ENCODE measurements at places on chromosomes 7 and 10. TPM values are rescaled to one million over a fixed set of nuclear protein-coding genes. Genes with fewer than 3 reads are reported as not detected.

DNA sequence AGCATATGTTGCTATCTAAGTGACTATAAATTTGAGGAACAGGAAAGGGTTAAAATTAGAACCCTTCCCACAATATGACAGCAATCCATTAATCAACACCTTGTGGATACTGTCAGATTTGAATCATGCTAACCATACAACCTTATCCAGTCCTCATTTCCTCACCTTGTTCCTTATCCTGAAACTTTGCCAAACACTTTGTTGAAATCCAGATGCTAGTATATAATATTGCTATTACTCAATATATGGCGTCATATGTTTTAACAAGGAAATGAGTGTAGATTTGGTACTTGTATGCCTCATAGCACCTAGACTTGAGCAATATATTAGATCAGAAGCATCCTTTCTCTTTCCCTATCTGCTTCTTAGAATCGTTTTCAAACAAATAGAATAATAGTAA lies 66.3 kb upstream of the SLC25A13 start:
- no peak for DNase-seq

DNA sequence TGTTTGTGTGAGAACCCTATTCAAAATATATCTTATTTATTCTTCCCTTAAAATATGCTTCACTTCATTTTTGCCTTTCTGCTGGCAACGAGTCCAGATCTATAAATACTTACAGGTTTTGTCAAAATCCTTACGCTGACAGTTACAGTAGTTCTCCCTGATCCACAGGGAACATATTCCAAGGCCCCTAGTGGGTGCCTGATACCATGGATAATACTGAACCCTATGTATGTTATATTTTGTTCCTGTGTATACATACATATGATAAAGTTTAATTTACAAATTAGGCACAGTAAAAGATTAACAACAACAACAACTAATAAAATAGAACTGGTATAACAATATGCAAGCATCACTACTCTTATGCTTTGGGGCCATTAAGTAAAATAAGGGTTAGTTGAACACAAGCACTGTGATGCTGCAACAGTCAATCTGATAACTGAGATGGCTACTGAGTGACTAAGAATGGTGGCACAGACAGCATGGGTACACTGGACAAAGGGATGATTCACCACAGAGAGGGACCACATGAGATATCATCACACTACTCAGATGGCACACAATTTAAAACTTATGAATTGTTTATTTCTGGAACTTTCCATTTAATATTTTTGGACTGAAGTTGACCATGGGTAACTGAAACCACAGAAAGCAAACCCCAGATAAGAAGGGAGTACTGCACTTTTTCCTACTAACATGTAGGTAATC lies 29.4 kb upstream of the PCGF5 start:
- DNase-seq: no peak

DNA sequence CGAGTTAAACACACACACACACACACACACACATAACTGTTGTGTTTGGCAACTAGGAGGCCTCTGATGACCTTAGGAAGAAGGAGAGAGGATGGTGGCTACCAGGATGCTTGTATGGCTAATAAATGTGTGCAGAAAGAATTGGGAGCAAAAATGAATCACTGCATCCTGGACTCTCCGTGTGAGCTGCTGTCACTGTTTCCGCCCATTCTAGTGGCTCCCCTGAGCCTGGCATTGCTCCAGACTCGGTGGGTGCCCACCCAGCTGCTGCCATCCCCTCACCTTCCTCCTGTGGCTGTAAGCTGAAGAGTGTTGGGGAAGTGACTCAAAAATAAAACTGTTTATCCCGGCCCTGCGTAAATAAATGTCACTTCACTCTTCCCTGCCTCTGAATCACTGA lies 149.5 kb upstream of the MINDY3 start:
- no peak for DNase-seq

DNA sequence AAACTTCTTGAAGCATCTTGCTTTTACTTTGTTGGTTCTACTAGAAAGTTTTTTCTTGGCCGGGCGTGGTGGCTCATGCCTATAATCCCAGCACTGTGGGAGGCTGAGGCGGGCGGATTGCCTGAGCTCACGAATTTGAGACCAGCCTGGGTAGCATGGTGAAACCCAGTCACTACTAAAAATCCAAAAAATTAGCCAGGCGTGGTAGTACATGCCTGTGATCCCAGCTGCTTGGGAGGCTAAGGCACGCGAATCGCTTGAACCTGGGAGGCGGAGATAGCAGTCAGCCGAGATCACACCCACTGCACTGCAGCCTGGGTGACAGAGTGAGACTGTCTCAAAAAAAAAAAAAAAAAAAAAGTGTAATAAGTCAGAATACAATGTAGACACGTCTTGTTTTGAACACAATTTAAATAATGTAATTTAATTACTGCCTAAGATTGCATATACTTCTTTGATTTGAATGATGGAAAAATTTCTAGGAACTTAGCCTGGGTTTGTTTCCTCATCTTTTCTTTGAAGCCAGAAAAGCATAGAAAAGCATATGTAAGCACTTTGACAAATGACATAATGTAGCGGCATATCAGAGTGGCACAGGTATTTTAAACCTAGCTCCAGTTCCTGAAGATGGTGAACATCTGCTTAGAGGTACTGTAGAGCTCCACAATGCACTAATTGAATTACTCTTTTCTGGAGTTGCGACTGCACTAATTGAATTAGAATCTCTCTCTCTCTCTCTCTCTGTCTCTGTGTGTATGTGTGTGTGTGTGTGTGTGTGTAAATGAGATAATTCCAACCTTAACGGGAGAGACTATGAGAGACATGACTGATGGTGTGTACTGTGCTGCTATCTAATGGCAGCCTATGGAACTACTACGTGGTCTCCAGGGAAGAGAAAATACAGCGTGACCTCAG lies 87.8 kb downstream of the BTRC start:
- peak; percentile 83 for DNase-seq

DNA sequence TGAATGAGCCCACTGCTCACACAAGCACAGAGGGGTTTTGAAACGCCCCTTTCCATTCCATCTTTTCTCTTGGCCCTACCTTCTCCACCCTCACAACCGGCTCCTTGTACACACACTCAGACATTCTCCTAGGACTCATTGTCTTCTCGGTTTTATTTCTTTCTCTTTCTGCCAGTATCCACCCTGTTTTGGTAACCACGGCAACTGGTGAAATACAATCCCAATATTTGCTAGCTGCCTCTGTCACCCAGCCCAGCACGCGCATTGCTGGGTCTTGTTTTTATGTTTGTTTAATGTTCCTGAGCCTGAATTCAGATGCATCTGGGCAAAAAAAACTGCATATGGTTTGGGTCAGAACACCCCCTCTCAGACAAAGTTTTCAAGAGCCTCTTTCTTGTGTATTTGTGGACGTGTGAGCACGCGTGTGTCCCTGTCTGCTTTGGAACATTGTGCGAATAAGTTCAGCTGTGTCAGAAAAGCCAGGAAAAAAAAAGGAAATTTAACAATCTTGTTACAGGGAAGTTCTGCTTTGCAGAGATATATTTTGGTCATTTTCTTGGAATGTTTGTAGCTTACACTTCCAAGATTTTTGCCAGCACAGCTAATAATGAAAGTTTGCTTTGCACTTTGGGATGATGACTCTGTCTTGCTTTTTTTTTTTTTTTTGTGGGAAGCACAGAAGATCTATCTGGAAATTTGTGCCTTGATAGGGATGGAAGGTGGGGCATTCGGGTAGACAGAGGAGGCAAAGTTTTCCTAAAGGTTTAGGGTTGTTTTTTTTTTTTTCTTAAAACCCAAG lies 225.9 kb downstream of the TRIL start:
- peak; percentile 16 for DNase-seq

DNA sequence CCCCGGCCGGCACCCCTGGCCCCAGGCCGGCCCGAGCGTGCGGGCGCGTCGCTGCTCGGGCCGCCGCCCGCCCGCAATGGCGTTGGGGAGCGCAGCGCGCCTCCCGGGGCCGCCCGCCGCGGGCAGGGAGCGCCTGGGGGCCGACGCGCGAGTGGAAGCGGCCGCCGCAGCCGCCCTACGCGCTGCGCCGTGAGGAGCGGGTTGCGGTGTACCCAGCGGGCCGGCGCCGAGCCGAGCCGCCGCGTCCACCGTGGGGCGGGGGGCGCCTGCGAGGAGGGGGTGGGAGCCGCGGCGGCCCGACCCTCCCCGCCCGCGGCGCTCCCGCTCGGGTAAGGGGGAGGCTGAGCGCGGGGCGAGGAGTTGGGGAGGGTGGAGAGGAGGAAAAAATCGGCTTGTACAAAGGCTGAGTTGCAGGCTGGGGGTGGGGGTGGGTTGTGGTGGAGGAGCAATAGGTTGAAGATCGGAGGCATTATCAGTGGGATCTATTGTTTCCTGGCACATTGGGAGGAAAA lies 473 bp downstream of the PPP1R9A start:
- peak; percentile 52 for DNase-seq

- DNase-seq: no peak
Observed at GRCh38 chr10:20147684-20148083, 331.5 kb downstream of the PLXDC2 start.

GRCh38 chr7:5384618-5385017 lies 39.0 kb downstream of the TNRC18 start:
- DNase-seq: no peak

- DNase-seq: no peak
Observed at GRCh38 chr10:625751-626711, 63.4 kb downstream of the DIP2C start.

GRCh38 chr10:98417481-98417959 lies 2.5 kb upstream of the PYROXD2 start:
- DNase-seq: no peak

DNA sequence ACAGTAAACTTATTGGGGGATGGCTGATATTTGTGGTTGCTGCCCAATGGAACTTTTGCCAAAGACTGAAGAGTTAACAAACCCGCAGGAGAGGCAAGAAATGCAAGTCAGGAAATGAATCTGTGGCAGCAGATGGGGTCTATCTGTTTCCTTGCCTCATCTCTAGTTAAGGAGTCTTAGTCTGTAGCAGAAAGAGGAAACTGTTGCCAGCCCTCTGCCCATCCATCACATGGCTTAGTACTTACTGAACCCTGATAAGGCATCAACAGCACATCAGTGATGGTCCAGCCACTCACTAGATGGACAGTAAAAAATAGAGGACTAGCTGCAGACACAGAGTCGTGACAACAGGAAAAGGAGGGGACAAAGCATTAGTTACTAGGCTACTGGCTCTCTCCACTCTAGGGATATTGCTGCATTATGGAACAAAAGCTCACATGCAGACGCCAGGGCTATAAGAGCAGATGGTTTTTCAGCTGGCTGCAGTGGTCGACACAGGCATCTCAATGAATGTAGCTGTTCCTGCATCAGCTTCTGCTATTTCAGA lies 614.7 kb downstream of the PARD3 start:
- no peak for DNase-seq

- no peak for DNase-seq
Observed at GRCh38 chr10:44990302-44990655, 10.4 kb upstream of the ZNF22 start.

DNA sequence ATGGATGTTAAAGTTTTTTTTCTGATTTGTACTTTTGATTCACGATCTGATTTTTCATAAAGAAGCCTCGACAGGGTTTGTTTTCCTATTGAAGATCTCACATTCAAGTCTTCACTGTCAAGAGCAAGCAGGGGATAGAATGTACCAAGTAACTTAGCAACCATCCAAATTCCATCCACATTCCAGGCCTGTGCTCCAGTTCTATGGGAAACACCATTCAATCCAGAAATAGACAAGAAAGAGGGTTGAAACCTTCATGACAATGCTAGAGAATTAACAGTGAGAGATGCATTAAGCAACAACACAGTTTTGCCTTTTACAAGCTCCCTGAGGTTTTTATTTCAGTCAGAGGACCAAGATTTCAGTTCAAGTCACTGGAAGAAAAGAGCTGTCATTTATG lies 300.2 kb downstream of the NEBL start:
- DNase-seq: no peak

DNA sequence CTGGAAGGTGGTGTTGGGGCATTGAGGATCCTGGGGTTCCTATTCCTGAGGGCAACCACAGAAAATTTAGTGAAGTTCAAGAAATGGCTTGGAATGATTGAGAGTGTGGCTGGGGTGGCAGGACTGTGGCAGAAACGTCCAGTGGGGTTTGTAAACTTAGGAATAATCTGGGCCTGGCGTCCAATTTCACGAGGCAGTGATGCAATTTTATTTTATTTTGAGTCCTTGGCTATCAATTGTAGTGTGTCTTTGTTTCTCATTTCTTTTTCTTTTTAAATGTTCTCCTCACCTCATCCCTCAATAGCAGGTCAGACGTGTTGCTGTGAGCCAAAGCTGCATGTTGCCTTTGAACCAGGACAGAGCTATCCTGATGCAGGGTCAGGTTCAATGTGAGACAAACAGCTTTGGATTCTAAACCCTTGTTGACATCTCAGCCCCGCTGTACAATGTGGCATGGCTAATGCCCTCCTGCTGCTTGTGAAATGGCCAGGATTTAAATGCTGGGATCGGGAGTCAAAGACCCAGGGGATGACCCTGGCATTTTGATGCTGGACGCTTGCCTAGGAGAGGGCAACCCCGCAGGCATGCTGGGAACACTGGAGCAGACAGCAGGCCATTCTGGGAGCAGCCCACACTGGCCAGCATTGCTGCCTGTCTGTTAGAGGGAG lies 64.8 kb downstream of the RBM20 start:
- no peak for DNase-seq

- DNase-seq: no peak
Observed at GRCh38 chr7:137989094-137989493, 12.8 kb downstream of the CREB3L2 start.

The PALD1 gene
- polyA plus RNA-seq: 5.2 TPM

The SEPTIN14 gene
- polyA plus RNA-seq: not detected

The HOXA10 gene
- 5.0 TPM for polyA plus RNA-seq

The IRF5 gene
- polyA plus RNA-seq: 8.7 TPM

The MRC1 gene
- polyA plus RNA-seq: 0.01 TPM

The H2AZ2 gene
- polyA plus RNA-seq: 244 TPM

Measured in A549 (cell line).